ENCODE measurements at places on chromosomes 3 and 15.

DNA sequence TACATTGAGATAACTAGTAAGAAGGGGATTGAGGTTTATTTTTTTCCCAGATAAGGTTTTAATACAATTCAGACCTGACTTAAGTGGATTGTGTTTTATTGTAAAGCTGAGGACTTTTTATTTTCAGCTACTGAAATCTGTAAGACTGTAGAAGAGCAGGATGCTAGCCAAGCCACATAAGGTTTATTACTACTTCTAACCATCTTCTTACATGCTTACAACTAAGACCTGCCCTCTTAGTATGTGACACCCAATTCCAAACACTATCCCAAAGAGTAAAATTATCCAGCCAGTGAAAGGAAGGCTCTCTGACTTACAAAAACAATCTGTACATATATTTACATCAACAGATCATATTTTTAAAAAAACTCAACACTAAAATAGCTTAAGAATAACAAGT lies 564.5 kb upstream of the NAALADL2 start:
- no peak for DNase-seq

GRCh38 chr3:156685752-156686151 lies 11.4 kb downstream of the TIPARP start:
- no peak for DNase-seq

GRCh38 chr15:92580521-92580920 lies 75.1 kb downstream of the FAM174B start:
- no peak for DNase-seq

DNA sequence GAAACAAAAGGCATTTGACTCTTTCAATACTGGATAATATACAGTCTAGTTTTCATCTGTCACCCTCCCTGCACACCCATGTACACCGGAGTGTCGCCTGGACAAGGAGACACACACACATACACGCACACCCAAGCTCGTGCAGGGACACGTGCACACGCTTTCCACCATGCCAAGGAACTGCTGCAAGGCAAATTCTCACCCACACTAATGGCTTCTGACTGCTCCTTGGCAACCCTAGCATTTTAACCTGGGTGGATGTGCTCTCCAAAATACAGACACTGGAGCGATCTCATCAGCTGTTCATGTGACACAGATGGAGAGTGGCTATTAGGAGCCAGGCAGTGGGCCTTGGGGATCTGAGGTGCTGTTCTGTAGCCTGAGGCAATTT lies 61.6 kb downstream of the MEIS2 start:
- no peak for DNase-seq

GRCh38 chr3:70488816-70489215 lies 176.4 kb upstream of the MDFIC2 start:
- no peak for DNase-seq

GRCh38 chr15:89429023-89429422 lies 67.4 kb downstream of the RHCG start:
- no peak for DNase-seq

- DNase-seq = no peak
Observed at GRCh38 chr15:47339800-47340570, 377.3 kb upstream of the SEMA6D start.
